Ureter (tissue), 1 donor: ENCODE measurements at places on chromosomes 6 and 20. TPM values are rescaled to one million over a fixed set of nuclear protein-coding genes. Genes with fewer than 3 reads are reported as not detected.
A peak's percentile ranks its signal among the peaks of the same experiment; 100 is the strongest.

- no peak for DNase-seq
Observed at GRCh38 chr20:25313593-25313992, 65.7 kb downstream of the PYGB start.

- DNase-seq, result no peak
Observed at GRCh38 chr20:58092353-58092752, 136.1 kb downstream of the ANKRD60 start.

Gene LINC00237
- total RNA-seq, result not detected

DNA sequence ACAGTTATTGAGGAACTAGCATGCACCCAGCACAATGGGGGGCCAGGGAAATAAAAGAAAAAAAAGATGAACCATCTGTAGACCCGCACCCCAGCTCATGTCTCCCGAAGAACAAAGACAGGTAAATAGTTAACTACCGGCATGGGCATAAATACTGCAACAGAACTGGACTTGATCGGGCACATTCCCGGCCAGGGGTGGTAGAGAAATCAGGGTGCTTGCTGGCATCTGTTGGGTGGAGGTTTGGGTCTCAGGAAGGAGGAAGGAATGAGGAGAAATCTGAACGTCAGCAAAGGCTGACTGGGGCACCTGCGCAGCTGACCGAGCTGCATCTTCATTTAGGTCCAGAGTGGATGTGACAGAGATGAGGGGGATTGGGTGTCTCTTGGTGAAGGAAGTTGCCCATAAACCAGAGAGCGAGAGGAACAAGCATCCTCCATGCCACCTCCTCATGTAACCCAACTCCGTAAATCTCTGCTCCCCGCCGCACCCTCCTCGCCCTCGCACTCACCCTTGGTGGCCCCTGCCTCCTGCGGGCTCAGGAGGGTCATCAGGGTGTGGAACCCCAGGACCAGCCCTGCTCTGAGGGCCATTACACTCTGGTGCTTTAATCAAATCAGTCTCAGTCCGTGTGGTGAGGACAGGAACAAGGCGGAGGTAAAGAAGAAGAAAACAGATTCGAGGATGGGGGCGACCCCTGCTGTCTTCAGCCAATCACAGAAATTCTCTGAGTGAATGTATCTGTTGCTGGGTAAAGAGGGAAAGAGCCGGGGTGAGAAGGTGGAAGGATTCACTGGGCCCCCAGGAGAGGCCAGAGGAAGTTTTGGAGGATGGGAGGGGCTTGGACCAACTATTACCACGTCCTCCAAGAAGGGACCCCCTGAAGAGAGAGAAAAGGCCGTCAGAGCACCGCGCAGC, at the start of gene HLA-DOA:
Gene HLA-DOA, minus strand, starts transcription at position 648 of the 918 bp plus-strand sequence.
- DNase-seq, result peak; percentile 64

Gene SIGLEC1
- total RNA-seq, result 9.5 TPM

DNA sequence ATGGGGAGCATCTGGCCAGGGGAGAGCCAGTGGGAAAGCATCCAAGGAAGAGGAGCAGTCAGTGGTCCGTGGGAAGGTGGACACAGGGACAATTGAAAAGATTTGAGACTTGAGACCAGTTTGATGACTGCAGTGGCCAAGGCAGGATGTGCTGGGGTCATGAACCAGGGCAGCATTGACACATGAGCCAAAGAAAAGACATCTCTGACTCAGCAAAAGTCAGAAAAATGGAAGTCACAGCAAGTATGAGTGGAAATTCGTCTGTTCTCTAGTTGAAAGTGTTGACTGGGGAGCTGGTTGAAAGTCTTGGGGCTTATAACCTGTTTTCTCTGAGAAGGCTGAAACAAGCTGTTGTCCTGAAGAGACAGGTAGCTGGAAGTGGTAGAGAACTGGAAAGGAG, 31.3 kb downstream of the RAB22A start:
- DNase-seq, result no peak

DNA sequence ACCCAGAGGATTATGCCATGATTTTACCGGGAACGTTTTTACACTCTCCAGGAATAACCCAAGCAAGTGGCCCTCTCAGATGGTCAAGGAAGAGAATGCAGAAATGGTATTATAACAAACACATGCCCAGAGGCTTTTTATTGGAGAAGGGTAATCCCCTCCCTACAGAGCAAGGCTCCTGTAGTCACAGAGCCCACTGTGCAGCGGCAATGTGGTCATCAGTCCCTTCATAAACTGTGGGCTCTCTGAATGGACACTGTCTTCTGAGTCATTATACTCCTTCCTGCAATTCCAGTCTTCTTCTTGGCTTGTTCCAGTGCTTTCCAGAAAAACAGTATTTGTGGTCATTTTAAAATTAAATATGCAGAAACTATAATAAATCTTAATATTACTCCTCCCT, 74.7 kb downstream of the LAMA4 start:
- DNase-seq, result no peak

GRCh38 chr6:136737871-136738691, 54.2 kb downstream of the MAP3K5 start:
- no peak for DNase-seq

DNA sequence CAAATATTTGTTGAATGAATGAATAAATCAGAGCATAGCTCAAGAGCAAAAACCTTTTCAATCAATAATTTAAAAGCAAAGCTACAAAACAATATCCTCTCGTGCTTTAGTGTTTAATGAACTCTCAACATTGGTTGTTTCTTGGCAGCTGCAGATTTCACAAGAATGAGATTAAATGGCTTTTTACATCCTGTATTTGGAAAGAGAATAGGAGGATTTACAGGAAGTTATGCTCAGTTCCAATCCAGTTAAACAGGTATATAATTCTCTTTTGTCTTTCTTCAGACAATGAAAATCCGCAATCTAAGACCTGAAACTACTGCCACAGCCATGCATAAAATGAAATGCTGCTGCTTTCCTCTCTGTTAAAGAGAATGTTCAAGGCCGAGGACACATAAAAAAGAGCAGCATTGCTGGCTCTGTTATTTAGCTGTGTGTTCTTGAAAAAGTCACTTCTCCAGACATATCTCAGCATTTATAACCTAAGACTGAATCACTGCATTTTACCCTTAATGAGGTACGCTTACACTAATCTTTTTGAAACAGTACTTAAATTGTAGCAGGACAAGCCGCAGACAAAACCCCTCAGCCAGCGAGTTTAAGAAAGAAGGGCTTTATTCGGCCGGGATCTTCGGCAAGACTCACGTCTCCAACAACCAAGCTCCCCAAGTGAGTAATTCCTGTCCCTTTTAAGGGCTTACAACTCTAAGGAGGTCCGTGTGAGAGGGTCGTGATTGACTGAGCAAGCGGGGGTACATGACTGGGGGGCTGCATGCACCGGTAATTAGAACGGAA, 3.6 kb downstream of the C6orf52 start:
- DNase-seq, result no peak

DNA sequence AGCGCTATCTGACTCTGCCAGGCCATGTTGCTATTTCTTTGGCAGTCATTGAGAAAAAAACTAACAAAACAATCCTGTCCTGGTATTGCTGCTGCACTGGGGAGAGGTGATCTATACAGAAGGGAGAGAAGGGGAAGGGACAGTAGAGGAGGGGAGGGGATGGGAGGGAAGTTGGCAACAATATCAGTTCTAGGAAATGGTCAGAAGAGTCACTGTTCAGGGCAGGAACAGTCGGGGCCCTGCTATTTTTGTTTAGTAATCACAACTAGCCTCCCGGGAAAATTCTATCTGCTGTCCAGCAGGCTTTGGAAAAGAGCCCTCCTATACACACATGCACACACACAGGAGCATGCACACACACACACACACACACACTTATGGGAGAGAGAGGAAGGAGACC, 142.3 kb upstream of the CARMIL1 start:
- no peak for DNase-seq

Gene C20orf144
- not detected for total RNA-seq
